ENCODE measurements at places on chromosomes 6 and 20. TPM values are rescaled to one million over a fixed set of nuclear protein-coding genes. Genes with fewer than 3 reads are reported as not detected.

The KIAA1755 gene
- not detected for total RNA-seq

The RBBP8NL gene
- not detected for total RNA-seq

The KCNQ5 gene
- 6.9 TPM for total RNA-seq

The BYSL gene
- 60.0 TPM for total RNA-seq

- peak; percentile 41 for DNase-seq
Observed at GRCh38 chr6:1597924-1598323, 11.8 kb upstream of the FOXC1 start.

DNA sequence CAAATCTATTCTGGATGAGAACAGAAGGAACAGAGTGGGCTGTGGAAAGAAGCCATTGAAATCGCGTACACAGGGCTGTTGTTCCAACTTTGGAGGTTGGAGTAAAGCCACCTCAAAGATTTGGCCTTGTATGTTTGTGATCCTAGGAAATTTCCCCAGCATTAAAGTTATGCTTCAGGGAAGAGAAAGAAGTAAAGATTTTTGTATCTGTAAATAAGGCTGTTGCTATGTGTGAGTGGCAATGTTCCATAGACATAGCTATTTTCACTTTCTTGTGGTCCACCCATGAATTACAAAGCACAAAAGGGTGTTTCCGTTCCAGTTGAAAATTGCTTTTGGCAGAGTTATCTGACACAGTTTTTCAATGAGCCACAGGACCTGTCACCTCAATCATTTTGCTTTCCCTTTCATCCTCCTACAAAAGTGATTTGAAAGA lies 321.3 kb downstream of the TFAP2B start:
- no peak for DNase-seq

GRCh38 chr6:7390226-7390878 lies 744 bp downstream of the RIOK1 start:
- peak; percentile 7 for DNase-seq

GRCh38 chr6:116876635-116877611 lies at the start of gene RFX6:
TSS of gene RFX6 (plus strand) at chr6:116877242. CDS start at chr6:116877276, 34 bp downstream.
- no peak for DNase-seq

- DNase-seq: no peak
Observed at GRCh38 chr20:64177787-64178186, 13.5 kb downstream of the MYT1 start.

- no peak for DNase-seq
Observed at GRCh38 chr6:107114926-107115694, at the start of gene BEND3. TSS of gene BEND3 (minus strand) at chr6:107115515. CDS start at chr6:107099285, 16,230 bp downstream.
